ENCODE measurements at places on chromosomes 12 and 14. TPM values are rescaled to one million over a fixed set of nuclear protein-coding genes. Genes with fewer than 3 reads are reported as not detected.

DNA sequence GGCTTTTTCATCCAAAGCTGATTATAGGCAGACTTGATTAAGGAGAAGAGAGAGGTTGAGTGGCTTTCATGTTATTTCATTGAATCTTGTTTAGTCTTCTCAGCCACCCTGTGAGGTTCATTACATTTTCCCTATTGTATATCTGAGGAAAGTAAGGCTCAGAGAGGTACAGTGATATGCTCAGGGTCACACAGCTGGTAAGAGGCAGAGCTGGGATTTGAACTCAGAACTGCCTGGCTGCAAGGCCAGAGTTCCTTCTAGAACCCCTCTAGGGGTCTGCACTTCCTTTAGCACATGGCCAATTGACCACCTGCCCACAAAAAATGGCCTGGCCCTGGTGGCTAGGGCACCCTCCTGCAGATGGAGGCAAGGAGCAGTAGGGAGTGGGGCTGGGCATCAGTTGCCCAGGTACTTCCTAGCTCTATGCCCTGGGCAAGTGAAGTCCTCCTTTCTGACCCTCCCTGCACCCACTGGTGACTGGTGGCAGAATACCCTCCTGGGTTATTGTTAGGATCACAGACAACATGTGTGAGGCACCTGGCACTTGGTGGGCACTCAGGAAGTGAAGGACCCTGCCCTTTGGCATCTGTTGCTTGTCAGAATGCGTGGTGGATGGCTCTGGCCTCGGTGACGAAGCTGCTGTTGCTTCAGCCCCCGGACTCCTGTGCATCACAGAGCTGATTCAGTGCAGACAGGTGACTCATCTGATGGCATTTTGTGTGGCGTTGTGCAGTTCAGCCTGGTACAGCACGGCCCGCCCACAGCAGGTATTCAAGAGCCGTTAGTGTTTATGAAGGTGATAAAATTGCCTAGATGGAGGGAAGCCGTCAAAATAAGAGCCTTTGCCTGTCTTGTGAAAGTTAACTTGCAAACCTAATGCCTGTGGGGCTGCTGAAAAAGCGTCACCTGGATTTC lies 115.8 kb downstream of the SLC25A47 start:
- DNase-seq: peak; percentile 35

GRCh38 chr12:58367041-58367440 lies 425.7 kb downstream of the ATP23 start:
- DNase-seq: no peak

DNA sequence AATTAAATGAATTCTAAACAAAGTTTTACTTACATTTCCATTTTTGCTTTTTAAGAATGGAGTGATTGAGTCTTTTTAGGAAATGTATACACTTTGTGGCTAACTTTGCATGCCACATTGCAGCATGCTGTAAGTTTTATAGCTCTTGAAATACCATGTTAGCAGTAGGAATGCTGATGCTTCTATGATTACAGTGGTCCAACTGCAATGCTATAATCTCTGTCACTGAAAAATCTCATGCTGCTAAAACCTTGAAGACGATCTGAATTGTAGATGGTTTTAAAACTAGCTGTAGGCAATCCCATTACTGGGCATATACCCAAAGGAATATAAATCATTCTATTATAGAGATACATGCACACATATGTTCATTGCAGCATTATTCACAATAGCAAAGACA lies 127.6 kb downstream of the WIF1 start:
- no peak for DNase-seq

GRCh38 chr14:74913986-74914573 lies 9.0 kb downstream of the RPS6KL1 start:
- DNase-seq: peak; percentile 80

- DNase-seq: no peak
Measured at GRCh38 chr12:88893801-88894200, 313.5 kb upstream of the KITLG start.

- no peak for DNase-seq
Measured at GRCh38 chr14:21526672-21527317, 649 bp upstream of the SALL2 start.

DNA sequence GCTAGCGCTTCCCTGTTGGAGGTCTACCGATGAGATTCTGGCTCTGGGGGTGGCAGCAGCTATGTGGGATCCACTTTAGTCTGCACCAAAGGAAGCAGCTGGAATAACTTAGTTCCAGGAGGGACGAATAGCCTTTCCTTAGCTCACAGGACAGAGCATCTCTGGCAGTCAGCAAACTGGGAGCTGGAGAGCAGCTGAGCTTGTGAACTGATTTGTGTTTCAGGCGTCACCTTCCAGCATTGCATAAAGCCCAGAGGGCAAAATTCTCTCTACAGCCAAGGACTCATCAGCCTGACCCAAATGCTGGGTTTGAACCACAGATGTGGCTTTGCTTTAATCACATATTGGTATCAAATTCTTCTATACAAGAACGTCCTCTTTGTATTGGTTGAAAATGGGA lies 81.9 kb upstream of the PELI2 start:
- DNase-seq: no peak

GRCh38 chr12:107242189-107242588 lies 148.8 kb upstream of the CRY1 start:
- DNase-seq: no peak

- no peak for DNase-seq
Measured at GRCh38 chr12:47721431-47721973, 3.8 kb downstream of the ENDOU start.

DNA sequence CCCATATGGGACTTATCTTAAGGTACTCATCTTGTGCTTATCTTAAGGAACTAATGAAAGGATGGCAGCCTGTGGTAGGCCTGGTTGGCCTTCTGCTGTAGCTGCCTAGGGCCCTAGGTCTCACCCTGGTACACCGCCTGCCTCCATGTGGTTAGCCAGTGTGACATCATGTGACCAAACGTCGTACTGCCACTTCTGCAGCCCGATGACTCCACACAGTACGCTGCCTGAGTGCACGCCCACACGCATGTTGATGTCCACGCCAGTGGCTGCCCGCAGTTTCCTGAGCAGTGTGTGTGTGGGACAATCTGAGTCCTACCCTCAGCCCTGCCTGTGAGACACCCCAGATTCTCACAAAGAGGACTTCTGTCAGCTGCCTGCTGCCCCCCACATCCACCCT lies 5.1 kb downstream of the ADCY4 start:
- peak; percentile 60 for DNase-seq

The ATXN2 gene
- 54.0 TPM for total RNA-seq

DNA sequence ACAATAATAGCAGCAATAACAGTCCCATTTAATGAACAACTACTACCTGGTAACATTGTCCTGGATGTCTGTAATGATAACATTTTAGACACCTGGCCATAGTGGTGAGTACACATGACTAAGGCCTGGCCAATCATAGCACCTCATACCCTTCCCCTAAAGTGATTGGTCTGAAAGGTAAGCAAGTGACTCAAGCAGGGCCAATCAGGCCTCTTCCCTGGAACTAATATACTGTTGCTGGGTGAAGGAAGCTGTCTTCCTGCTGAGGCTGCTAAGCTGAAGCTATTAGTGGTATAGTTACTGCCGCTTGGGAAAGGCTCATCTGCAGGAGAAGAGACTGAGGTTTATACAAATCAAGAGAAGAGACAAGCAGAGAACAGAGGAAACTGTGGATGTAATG lies 18.7 kb upstream of the NOS1 start:
- DNase-seq: no peak

The AHNAK2 gene
- 9.7 TPM for total RNA-seq

GRCh38 chr12:118356809-118357256 lies 15.9 kb downstream of the TAOK3 start:
- DNase-seq: no peak

- DNase-seq: no peak
Measured at GRCh38 chr12:47894068-47894467, 10.7 kb downstream of the VDR start.

The PHETA1 gene
- total RNA-seq: 7.8 TPM

- DNase-seq: peak; percentile 56
Measured at GRCh38 chr12:54201001-54201794, 12.4 kb upstream of the SMUG1 start.

GRCh38 chr14:95495538-95496025 lies 20.9 kb downstream of the SYNE3 start:
- DNase-seq: no peak

The E2F7 gene
- total RNA-seq: 0.47 TPM

The DPPA3 gene
- total RNA-seq: not detected

The RFX4 gene
- total RNA-seq: not detected

DNA sequence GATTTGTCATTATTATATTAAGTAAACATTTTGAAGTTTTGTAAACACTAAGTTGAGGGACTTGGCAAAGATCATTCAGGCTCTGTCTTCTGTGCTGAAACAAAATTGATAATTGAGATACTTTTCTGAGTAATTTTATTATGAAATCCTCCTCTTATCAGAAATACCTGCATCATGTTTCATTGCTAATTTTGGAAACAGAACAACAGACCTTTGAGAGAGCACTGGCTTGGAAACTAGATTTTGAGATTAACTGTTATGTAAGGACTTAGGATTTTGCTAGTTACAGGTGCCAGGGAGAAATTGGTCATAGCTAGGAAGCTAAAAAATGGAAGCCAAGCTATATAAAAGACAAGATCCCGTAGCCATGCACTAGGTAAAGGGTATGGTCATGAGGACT lies 201.7 kb upstream of the DCN start:
- no peak for DNase-seq

The KRT78 gene
- not detected for total RNA-seq

The ALX1 gene
- not detected for total RNA-seq

The ACOT4 gene
- 1.1 TPM for total RNA-seq

GRCh38 chr12:63844391-63845341 lies at the start of gene SRGAP1:
SRGAP1 (plus strand) TSS chr12:63844700; CDS start chr12:63844817, 117 bp downstream.
- DNase-seq: peak; percentile 77

DNA sequence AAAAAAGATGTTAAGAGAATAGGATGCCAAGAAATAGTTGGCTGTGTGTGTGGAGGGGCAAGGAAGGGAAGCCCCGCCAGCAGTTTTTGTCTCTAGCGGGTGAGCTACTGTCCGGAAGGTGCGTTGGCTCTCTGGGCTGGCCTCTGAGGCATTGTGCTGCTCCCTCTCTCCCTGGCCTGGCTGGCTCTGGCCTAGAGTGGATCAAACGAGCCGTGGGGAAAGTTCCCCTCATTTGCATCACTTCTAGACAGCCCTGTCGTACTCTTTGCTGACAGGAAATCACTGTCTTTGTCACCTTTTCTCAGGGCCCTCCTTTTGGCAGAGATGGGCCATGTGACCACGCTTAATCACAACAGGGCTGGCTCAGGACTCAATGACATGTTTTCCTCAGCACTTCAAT lies 236.1 kb upstream of the NPAS3 start:
- peak; percentile 60 for DNase-seq

The P2RX2 gene
- not detected for total RNA-seq

The KLRF1 gene
- total RNA-seq: 0.27 TPM

Data from left cardiac atrium (tissue), 4 donors.